ENCODE measurements at places on chromosomes 4 and X.

DNA sequence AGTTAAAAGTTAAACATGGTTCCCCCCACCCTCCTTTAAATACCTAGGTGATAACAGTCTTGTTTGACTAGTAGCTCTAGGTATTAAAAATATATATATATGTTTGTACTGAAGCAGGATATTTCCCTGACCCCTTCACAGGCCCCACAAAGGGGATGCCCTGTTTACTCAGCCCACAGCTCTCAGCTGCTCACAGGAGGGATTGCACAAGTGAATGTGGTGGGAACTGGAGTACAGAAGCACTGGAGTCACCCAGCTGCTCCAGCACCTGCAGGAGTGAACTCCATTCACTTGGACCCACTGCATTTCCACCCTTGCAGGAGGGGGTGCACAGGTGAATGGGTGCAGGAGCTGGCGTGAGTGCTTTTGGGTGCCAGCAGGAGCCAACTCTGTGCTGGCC, 99.3 kb upstream of the TLR3 start:
- no peak for DNase-seq

GRCh38 chr4:182973941-182974340, 56.8 kb upstream of the DCTD start:
- no peak for DNase-seq

DNA sequence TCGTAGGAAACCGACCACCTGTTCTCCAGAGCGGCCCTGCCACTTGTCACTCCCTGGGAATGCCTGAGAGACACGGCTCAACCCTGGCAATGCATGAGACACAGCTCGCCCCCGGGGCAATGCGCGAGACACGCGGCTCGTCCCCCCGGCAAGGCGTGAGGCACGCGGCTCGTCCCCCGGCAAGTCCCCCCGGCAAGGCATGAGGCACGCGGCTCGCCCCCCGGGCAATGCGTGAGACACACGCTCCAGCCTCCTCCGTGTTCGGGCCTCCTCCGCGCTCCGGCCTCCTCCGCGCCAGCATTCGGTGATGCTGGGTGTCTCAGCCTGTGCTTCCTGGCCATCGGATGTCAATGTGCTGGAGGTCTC, 27.5 kb upstream of the CPLX1 start:
- no peak for DNase-seq

DNA sequence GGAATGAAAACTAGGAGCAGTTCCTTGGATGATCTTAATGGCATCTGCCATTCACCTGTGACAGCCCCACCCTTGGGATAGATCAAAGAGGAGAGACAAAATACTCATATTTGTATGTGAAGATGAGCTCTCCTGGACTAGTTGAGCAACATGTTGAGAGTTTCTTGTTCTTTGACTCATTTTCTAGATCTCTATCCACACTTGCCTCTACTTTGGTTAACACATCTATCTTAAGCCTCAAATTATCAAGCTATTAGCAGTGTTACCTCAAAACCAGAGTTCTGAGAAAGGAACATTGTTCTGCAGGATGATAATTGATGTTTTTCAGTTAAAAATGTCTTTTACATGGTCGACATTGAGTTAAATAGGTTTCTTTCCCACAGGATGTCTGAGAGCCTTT, 94.2 kb upstream of the TEX13D start:
- no peak for DNase-seq

- no peak for DNase-seq
These were observed 346.3 kb upstream of the PPARGC1A start for GRCh38 chr4:24236120-24236519.

DNA sequence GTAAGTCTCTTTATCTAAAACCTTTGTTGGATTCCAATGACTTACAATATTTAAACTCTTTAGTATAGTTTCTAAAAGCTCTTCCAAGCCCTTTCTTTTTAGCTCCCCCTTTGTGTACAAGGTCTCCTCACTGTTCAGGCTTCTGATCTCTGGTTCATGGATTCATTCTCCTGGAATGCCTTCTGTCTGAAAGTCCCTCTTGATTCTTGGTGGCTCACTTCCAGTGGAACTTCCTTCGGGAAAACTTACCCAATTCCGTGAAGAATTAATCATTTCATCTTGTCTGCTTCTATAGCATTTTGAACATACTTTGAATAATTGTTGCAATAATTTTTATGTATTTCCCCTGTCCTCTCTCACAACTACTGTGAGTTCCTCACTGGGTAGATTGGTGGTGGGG, 3.6 kb downstream of the ARHGAP24 start:
- no peak for DNase-seq

DNA sequence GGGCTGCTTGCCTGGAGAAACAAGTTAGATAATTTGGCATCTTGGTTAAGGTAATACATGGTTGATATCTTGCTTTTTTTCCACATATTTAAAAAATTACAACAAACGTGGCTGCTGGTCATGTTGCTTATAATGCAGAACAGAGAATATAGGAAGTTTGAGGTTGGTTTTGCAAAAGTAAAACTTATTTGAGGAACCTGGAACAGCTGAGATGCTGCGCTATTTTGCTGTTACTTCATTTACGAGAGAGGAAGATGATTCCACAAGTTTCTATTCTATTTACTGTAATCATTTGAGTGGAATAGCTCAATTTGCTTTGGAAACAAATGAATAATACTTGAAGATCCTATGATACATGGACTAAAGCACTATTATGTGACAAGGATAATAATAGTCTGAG, 118.9 kb downstream of the TMA16 start:
- DNase-seq: no peak

DNA sequence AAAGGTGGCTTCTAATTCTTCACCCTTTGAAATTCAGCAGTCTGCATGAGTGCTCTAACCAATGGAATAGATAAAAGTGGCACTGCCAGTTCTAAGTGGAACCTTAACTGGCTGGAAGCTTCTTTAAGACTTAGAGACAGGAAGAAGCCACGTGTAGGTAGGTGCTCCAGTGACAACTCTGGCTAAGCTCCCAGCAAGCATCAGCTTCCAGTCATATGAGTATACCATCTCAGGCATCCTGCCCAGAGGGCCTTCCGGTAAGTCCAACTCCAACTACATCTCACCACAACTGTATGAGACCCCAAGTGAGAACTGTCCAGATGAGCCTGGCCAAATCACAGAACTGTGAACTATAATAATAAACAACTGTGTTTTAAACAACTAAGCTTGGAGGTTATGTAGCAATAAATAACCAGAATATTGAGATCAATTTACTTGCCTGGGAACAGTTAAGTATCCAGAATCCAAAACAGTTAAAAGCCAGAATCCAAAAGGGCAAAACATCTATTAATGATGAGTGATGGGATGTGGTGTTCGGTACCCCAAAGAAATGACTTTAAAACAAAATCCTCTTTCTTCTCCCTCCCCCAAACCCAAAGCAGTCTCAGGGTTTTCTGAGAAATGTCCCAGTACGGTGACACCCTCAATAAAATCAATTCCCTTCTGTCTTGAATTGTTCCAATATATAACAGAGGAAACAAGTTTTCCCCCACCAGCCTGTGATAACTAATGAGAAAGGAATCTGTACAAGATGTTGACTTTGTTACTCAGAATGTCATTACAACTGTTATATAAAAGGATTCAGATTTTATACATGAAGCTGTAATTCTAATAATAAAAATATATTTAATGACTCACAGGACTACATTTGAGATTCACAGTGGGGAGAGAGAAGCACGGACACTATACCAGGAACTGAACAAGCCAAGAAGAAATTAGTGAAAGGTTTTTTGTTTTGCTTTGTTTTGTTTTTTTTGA, 4.2 kb downstream of the TSPAN5 start:
- no peak for DNase-seq

GRCh38 chrX:42720209-42720608, 57.8 kb downstream of the PPP1R2C start:
- DNase-seq: no peak

GRCh38 chrX:30814978-30815377, 74.1 kb downstream of the TAB3 start:
- no peak for DNase-seq

DNA sequence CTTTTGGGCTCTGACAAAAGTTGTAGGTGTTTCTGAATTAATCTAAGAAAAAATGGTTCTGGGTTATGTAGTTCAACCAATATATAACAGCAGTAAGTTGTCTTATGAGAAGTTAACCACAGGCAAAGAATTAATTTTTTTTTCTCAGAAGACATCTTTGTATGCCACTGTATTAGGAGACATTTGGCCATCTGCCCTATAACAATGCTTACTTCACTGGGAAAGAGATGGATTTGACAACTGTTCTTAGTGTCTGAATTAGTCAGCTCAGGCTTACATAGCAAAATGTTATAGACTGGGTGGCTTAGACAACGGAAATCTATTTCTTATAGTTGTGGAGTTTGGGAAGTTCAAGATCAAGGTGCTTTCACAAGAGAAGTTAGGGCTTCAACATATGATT, 508.1 kb downstream of the STIM2 start:
- DNase-seq: no peak

DNA sequence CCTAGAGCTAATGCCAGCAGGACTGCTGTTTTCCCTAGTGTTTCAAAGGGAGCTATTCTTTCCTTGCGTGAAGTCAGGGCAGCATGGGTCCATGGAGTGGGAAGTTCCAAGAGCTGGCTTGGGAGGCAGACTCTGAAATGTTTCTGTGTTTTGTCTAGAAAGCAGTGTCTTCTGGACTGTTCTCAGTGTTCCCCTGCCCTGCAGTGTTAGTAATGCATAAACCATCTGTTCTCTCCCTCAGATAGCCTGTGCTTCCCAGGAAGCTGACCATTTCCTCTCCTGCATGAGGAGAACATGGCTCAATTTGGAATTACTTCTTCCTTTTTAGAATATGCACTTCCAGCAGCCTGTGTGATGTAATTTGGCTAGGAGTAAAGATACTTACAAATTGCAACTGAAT, 116.7 kb upstream of the CXCL13 start:
- DNase-seq: no peak

GRCh38 chr4:1122505-1122904, 9.1 kb upstream of the RNF212 start:
- DNase-seq: no peak

DNA sequence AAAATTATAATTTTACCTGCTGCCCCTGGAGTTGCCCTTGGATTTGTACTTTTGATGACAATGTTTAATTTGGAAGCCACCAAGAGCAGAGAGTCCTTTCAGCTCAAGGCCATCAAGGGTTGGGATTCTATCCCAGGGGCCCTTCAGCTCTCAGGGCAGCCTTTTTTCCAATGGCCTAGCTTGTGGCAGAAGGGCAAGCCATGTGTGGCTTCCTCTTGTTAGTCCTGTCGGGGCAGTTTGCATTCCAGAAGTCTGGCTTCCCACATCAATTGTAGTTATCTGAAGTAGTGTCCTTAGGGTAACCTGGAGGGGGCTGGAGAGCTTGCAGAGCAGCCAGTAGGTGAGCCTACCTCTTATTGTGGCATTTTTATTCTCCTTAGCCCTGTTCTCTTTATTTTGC, 569.4 kb downstream of the TRAM1L1 start:
- DNase-seq: no peak

DNA sequence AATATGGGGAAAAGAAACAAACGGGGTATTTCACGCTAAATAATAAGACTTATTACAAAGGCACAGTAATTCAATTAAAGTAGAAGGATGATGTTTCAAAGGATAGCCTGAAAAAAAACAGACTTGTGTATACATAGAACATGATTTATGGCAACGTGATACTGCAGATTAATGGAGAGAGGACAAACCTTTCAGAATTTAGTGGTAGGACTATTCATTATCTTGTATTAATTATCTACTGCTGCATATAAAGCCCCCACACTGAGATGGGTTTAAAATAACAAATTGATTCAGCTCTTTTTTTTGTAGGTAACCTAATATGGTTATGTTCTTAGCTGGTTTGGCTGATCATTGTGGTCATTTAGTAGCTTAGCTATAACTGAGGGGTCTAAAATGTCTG, 1269.0 kb downstream of the FSTL5 start:
- no peak for DNase-seq

- no peak for DNase-seq
These were observed 37.6 kb downstream of the PF4 start for GRCh38 chr4:73944061-73944875.

DNA sequence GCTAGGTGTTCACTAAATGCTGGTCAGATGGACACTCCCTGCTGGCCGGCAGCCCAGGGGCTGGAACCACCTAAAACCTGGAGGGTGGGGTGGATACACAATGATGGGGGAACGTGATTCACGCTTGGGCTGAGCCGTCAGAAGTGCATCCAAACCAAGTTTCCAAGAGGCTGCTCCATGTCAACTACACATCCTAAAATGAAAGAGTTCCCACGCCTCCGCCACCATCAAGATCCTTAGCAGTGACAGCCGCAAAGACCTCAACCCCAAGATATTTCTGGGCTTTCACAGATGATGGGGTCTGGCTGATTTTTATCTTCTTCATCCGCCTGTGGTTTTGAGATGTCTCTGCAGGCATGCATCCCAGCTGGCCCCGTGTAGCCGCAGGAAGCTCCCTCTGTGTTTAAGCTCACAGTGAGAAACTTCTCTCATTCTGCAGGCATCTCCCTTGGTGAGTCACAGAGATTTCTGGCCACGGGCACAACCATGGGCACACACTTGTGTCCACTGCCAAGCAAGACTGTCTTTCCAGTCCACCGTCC, 84.4 kb downstream of the HTRA3 start:
- DNase-seq: no peak

DNA sequence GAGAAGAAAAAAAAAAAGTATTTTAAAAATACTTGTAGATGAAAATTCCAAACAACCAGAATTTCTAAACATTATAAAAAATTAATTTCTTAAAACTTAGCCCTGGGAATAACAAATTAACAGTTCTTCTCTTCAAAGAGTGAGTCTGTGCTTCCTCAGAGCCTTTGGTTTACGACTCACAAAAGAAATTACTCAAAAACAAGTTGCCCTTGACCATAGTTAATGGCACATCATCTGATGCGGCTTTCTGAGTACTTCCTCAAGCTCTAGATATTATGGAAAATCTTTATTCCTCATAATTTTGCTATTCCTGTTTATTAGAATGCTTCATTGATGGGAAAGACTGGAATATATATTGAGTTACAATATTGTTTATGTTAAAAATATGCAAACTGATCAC, 23.7 kb downstream of the TAPT1 start:
- DNase-seq: no peak

DNA sequence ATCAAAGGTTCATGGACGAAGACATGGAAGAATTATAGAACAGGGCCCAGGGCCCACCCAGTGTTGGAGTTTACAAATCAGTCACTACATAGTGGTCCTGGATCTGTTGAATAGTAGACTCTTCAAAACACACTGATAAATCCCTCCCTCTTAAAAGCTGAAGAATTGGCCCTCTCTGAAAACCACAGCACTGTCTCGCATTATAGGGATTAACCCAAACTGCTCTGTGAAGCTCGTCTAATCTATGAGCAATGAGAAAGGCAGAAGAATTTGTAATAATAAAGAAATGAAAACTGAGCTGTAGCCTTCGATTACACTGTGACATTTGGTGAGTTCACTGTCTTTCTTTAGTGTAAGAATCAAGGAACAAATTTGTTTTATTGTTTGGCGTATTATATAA, 92.5 kb upstream of the ZFP42 start:
- no peak for DNase-seq

DNA sequence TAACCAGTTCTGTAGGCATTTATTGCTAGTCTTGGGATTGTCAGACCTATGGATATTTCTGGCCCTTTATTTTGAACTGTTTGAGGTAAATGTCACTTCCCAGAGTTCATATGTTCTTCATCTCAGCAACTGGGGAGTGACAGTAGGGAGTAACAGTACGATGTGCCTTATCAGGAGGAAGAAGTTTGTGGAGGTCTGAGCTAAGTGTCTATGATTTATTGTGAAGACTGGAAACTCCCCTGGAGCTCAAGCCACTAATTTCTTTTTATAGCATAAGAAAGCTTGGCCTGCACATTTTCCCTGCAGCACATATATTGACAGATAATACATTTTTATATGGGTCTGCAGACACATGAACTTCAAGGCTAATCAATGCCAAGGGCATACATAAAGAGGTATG, 383.8 kb downstream of the GRXCR1 start:
- DNase-seq: no peak

- DNase-seq: no peak
These were observed 42.9 kb downstream of the NDST3 start for GRCh38 chr4:118076958-118077766.

Data from stimulated activated CD8-positive, alpha-beta memory T cell treated with anti-CD3 and anti-CD28 coated beads, Interleukin-4, amount 100 ng/mL, for 1 hour (primary cell).